ENCODE measurements at places on chromosomes 1 and 21. TPM values are rescaled to one million over a fixed set of nuclear protein-coding genes. Genes with fewer than 3 reads are reported as not detected.

DNA sequence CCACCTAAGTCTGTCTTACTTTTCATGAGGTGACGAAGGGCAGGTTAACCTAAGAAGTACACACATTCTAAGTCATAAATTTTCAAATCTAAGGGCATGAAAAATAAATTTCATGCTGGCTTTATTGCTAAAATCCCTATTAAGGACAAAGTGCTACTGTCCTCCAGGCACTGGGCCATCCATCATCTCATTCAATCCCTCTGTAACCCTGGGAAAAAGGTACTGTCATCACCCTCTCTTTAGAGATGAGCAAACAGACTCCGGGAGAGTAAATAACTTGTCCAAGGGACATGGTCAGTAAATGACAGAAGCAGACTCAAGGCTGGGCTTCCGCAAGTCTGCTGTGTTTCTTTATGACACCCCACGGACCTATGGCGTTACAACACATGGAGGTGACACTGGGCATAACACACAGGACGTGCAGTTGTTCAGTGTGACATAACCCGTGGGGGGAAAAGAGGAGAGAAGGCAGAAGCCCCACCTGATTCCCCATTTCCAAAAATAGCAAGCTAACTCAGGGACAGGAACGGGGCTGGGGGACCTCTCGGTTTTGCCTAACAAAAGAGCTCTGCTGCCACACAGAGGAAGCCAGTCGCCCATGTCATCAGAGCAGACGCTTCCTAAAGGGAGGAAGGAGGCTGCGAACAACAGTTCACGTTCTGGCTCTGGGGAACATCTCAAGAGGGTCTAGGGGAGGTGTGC is 12.5 kb upstream of the SRM start:
- H3K27ac ChIP-seq: no peak overlapping the region
- peaks cover 29% of the 10 kb centered on the region for H3K36me3 ChIP-seq
- H3K4me1 ChIP-seq: no peaks in the 10 kb centered on the region
- no peak overlapping the region for H3K4me3 ChIP-seq
- no peak for DNase-seq
- H3K27me3 ChIP-seq: no peaks in the 10 kb centered on the region

Gene CHIA
- total RNA-seq: not detected

DNA sequence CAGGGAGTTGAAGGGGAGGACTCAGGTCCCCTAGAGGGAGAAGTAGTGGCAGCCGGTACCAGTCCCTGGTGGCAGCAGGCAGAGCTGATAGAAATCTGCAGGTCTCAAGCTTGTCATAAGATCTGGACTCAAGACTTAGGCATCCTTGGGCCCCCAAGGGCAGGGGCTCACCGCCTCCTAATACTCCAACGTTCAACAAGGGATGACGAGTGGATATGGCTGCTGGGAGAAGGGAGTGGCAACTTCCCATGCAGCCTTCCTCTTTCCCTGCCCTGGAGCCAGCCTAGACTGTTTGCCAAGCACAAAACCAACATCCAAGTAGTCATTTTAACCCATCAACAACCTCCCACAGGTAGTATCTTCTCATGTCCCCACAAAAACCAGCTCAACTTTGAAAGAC is 6.9 kb downstream of the TRABD2B start:
- peaks cover 42% of the 10 kb centered on the region for H3K27me3 ChIP-seq
- H3K4me1 ChIP-seq: no peaks in the 10 kb centered on the region
- no peak for DNase-seq
- no peak overlapping the region for H3K4me3 ChIP-seq

GRCh38 chr1:15186846-15187151 is 33.3 kb downstream of the TMEM51 start:
- H3K27me3 ChIP-seq: peaks cover 16% of the 10 kb centered on the region
- no peaks in the 10 kb centered on the region for H3K36me3 ChIP-seq
- no peaks in the 10 kb centered on the region for H3K4me1 ChIP-seq
- no peak for DNase-seq
- H3K27ac ChIP-seq: no peak overlapping the region

Gene IL19
- not detected for total RNA-seq

DNA sequence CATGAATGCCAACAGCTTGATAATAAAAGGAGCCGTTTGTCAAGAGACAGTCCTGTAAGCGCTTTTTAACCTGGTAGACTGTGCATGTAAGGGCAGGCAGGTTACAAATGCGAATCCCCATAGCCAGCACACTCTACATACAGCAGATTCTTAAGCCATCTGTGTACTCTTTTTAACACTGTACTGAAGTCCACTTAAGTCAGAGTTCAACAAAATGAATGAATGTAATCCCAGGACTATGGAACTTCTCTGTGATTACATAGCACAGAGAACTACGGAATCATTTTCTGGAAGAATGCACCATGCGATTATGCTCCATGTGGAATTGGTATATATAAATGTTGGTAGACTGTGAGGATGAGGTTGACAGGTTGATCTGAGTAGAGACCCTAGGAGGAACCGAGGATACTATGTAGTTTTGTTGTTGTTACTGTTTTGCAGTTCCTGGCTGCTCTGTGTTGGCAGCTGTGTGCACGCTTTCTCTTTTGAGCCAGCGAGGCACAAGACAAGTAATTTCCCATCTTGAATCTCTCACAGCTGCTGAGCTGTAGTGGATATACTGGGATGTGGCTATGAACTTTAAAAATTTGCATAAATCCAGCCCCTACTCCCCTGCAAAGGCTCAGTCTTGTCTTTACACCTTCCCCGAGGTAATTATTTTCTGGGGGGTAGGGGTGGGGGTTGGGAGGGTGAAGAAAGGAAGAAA is 21.9 kb downstream of the LRRC8D start:
- no peaks in the 10 kb centered on the region for H3K36me3 ChIP-seq
- H3K27ac ChIP-seq: peak overlapping the region; percentile 90
- peak overlapping the region; percentile 92 for H3K4me3 ChIP-seq
- peaks cover 26% of the 10 kb centered on the region for H3K4me1 ChIP-seq
- no peak for DNase-seq

Gene OR10J1
- not detected for total RNA-seq

Gene RBP7
- not detected for total RNA-seq

DNA sequence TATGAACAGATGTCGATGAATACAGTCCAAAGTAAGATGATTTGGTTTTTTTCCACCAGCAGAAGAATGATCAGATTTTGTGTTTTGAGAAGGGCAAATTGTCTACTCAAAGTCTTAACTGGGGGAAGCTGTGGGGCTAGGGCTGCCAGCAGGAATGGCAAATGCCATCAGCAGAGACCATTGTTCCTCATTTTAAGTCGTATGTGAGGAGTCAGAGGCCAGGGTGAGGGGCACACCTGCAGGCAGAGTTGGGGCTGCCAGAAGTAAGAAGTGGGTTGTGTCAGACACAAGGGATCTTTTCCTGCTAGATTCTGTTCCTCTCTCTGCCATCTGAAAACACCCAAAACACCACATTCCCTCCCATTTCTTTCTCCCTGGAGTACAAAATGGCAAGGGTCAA is 8.7 kb downstream of the PARK7 start:
- H3K4me1 ChIP-seq: peaks cover 18% of the 10 kb centered on the region
- H3K27me3 ChIP-seq: no peaks in the 10 kb centered on the region
- H3K27ac ChIP-seq: peak overlapping the region; percentile 79
- H3K36me3 ChIP-seq: peaks cover 39% of the 10 kb centered on the region
- no peak overlapping the region for H3K4me3 ChIP-seq

- peaks cover 78% of the 10 kb centered on the region for H3K4me1 ChIP-seq
- DNase-seq: peak; percentile 87
- peak overlapping the region; percentile 96 for H3K4me3 ChIP-seq
- H3K36me3 ChIP-seq: no peaks in the 10 kb centered on the region
- no peaks in the 10 kb centered on the region for H3K27me3 ChIP-seq
These were observed 2.0 kb downstream of the EFHD2 start for GRCh38 chr1:15411593-15412137.

GRCh38 chr21:33670076-33670978 is 28.0 kb downstream of the ITSN1 start:
- H3K4me3 ChIP-seq: no peak overlapping the region
- H3K4me1 ChIP-seq: no peaks in the 10 kb centered on the region
- no peaks in the 10 kb centered on the region for H3K27me3 ChIP-seq
- no peaks in the 10 kb centered on the region for H3K36me3 ChIP-seq
- no peak for DNase-seq
- H3K27ac ChIP-seq: no peak overlapping the region

Gene PTPN7
- total RNA-seq: 227 TPM

DNA sequence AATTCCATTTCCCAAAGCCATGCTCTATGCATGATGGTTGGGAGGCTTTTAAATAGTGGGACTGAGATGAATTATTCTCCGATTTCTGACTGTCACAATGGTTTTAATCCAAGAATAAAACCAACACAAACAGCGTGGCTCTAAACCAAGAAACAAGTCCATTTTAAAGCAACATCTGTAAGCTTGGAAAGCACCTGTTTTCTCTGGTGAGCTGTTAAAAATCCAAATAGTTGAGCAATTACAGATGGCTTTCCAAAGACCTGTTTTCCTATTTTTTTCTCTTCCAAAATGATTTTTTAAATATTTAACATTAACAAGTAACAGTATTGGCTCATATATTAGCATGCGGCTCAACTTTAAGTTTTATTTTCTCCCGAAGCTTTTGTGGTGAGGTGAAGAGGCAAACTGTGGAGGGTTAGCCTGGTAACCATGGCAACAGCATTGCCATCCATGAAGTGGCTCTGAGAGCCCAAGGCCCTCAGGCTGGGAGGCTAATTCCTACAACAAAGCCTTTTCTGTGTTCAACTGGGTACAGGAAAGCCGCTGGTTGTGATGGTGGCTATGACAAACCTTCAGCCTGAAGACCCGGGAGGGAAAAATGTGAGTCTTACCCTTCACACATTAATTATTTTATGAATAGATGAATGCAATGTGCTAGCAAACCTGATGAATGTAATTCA is 56.7 kb upstream of the B3GALT5 start:
- no peak overlapping the region for H3K27ac ChIP-seq
- peaks cover 11% of the 10 kb centered on the region for H3K27me3 ChIP-seq
- no peak for DNase-seq
- no peaks in the 10 kb centered on the region for H3K4me1 ChIP-seq
- no peak overlapping the region for H3K4me3 ChIP-seq

GRCh38 chr1:110928191-110928590 is 35.5 kb downstream of the LRIF1 start:
- no peak overlapping the region for H3K27ac ChIP-seq
- H3K4me3 ChIP-seq: no peak overlapping the region
- H3K36me3 ChIP-seq: peaks cover 9% of the 10 kb centered on the region
- no peaks in the 10 kb centered on the region for H3K4me1 ChIP-seq

Gene INAVA
- 0.25 TPM for total RNA-seq

- H3K36me3 ChIP-seq: no peaks in the 10 kb centered on the region
- H3K4me1 ChIP-seq: no peaks in the 10 kb centered on the region
- peaks cover 3% of the 10 kb centered on the region for H3K27me3 ChIP-seq
- DNase-seq: no peak
These were observed 54.4 kb upstream of the B3GALNT2 start for GRCh38 chr1:235558621-235559169.

Gene PADI4
- total RNA-seq: 0.86 TPM

- H3K36me3 ChIP-seq: no peaks in the 10 kb centered on the region
- peaks cover 13% of the 10 kb centered on the region for H3K4me1 ChIP-seq
- no peak for DNase-seq
- H3K27me3 ChIP-seq: no peaks in the 10 kb centered on the region
- H3K4me3 ChIP-seq: no peak overlapping the region
These were observed 7.0 kb upstream of the BMP8B start for GRCh38 chr1:39795651-39796050.

Gene LAPTM5
- 153 TPM for total RNA-seq

DNA sequence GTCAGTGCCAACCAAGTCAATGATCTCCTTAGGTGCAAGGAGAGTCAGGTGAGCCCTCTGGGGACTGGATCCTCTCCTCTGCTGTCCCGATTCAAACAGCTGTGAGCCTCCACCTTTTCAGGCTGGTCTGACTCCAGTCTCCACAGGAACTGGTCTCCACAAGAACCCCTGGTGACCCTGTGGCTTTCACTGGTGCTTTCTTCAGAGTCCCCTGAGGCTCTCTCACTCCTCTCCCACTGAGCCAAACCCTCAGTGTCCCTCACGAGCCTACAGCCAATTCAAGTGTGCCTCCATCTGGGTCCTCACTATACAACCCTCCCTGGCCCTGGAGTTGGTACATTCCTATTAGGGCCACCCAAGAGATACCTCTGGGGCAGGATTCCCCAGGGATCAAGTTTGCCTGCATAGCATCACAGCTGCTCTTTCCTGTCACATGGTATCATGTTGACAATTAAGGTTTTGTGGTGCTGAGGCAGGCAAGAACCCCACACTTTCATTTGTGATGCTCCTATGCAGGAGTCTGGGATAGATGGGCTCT is 5.2 kb upstream of the NGF start:
- DNase-seq: no peak
- no peak overlapping the region for H3K4me3 ChIP-seq
- peaks cover 41% of the 10 kb centered on the region for H3K27me3 ChIP-seq
- no peaks in the 10 kb centered on the region for H3K4me1 ChIP-seq
- no peaks in the 10 kb centered on the region for H3K36me3 ChIP-seq

GRCh38 chr21:39625211-39625895 is 12.6 kb downstream of the B3GALT5 start:
- H3K27me3 ChIP-seq: peaks cover 23% of the 10 kb centered on the region
- H3K36me3 ChIP-seq: peaks cover 4% of the 10 kb centered on the region
- no peak overlapping the region for H3K4me3 ChIP-seq
- H3K27ac ChIP-seq: no peak overlapping the region
- H3K4me1 ChIP-seq: no peaks in the 10 kb centered on the region
